ENCODE measurements at places on chromosomes 1 and 21.
A peak's percentile ranks its signal among the peaks of the same experiment; 100 is the strongest.

DNA sequence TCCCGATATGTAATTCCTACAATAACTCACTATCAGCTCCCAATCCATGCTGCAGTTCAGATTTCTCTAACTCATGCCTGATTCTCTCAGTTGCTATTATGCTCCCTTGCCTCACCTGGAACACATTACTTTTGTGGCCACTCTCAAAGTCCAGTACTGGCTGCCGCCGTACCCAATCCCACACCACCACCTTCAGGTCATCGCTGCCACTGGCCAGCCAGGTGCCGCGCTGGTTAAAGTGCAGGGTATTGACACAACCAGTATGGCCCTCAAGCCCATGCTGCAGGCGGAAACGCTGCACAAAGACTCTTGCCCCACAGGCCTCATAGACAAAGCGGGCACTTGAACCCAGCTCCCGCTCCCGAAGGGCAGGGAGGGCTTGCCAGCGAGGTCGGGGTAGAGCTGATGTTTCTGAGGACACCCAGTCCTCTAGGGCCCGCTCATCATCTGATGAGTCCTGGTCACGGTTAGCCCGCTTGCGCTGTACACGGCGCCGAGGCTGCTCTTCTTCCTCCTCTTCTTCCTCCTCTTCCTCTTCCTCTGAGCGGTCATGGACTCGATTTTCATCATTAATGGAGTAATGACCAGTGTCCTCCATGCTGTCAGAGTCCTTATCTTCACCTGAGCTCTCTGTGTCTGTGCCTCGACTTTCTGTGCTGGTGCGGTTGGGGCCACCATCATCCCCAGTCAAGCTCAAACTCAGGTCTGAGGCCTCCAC lies 22.6 kb downstream of the DCAF8 start:
- DNase-seq, result no peak

- no peak for DNase-seq
Measured at GRCh38 chr1:186943891-186944686, 115.3 kb downstream of the PLA2G4A start.

GRCh38 chr1:202143011-202143767 lies 1.3 kb downstream of the ARL8A start:
- no peak for DNase-seq

GRCh38 chr1:204225841-204226735 lies 12.3 kb upstream of the GOLT1A start:
- DNase-seq, result peak; percentile 18

GRCh38 chr1:225318706-225319575 lies 108.9 kb downstream of the LBR start:
- peak; percentile 52 for DNase-seq

DNA sequence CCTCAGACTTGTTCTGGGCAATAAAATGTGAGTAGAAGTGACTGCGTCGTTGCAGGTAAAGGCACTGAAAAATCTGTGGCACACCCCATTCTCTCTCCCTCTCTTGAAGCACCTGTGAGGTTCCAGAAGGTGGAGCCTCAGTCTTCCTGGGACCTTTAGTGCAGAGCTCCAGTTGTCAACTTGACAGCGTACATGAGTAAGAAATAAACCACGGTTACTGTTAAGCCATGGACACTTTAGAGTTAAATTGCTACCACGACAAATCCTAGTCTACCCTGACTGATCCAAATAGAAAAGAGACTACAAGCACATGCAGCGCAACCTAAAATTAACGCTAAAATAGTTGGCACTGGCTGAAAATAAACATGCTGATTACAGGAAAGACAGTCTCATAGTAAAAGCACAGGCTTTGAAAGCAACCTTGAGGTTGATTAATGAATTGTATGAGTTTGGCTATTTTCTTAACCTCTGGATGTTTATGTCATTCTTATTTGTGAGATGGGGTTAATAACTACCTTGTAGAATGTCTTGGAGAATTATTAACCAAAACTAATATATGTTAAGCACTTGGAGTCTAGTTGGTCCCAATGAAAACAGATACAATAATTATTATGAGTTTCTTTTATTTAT lies 93.0 kb upstream of the PLPPR4 start:
- no peak for DNase-seq

DNA sequence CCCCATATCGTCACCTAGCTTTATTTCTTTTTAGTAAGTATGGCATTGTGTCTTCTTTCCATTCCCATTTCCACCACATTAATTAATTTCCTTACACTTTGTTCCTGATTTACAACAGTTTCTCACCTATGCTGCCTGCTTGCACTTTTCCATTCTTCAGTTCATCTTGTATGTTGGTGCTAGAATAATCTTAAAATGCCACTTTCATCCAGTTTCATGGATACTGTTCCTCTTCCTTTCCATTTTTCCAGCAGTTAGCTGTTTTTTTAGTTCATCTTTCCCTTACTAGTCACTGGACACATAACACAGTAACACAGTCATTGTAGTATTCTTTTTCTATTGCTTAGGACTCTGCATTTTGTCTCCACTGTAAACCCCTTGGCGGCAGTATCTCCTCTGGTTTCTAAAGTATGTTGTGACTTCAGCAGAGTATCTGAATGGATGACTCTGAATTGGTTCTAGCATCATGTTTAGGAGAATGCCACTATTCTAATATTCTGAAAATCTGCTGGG lies 2.1 kb downstream of the CDC7 start:
- peak; percentile 50 for DNase-seq

- DNase-seq, result peak; percentile 60
Measured at GRCh38 chr1:170218257-170218650, 72.5 kb downstream of the NTMT2 start.

GRCh38 chr1:110106013-110106941 lies 6.0 kb upstream of the UBL4B start:
- peak; percentile 67 for DNase-seq

- peak; percentile 27 for DNase-seq
Measured at GRCh38 chr1:97270508-97271307, 549.1 kb downstream of the PTBP2 start.

GRCh38 chr1:88983791-88984559 lies 8.5 kb downstream of the KYAT3 start:
- DNase-seq, result peak; percentile 68

- no peak for DNase-seq
Measured at GRCh38 chr21:35266546-35266945, 217.4 kb upstream of the RUNX1 start.

GRCh38 chr1:205287767-205288559 lies 33.6 kb downstream of the NUAK2 start:
- DNase-seq, result peak; percentile 51

DNA sequence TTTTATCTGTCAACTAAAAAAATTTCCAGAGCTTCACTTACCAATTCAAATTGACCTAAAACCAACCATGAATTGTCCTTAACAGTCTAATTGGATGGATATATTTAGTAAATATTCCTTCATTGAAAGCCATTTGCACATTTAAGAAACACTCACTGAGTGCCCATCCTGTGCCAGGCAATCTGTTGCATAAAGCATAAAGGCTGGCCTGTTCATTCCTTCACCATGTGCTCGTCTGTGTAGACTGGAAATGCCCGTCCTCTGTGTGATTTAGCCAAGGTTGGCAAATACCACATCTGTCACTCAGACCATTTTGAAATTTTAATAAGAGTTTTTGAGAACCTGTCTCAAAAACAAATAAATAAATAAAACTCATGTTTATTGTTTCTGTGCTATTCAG lies 57.1 kb downstream of the ZNF684 start:
- no peak for DNase-seq
